Memory B cell (primary cell): ENCODE measurements at places on chromosomes 12 and 14.

- DNase-seq, result no peak
Measured at GRCh38 chr14:76767681-76768656, 6.7 kb downstream of the VASH1 start.

- DNase-seq, result no peak
Measured at GRCh38 chr12:125151284-125151683, 86.0 kb downstream of the AACS start.

DNA sequence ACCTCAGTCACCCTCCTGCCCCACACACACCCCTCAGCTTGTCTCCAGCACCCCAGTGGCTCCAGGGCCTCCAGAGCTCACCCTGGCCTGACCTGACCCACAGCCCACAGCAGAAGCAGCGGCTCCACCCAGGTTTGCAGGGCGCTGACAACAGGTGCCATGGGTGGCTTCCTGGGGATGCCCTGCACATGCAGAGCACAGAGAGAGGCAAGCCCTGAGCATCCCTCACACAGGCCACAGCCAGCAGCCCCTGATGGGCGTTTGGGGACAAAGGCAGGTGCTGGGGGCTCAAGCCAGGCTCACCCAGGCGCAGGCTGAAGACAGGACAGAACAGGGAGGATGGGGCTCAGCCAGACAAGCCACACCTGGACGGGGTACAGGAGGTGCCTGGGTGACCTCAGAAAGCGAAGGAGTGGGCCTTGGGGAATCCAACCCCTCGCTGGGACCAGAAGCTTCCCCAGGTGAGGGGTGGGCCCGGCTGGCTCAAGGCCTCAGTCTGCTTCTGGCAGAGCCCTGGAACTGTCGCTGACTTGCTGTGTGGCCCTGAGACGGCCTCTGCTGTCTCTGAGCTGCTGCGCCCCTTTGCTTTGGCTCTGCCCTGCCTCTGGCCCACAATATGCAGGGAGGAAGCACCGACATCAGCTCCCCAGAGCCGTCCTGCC lies 10.6 kb downstream of the ARL6IP4 start:
- no peak for DNase-seq

DNA sequence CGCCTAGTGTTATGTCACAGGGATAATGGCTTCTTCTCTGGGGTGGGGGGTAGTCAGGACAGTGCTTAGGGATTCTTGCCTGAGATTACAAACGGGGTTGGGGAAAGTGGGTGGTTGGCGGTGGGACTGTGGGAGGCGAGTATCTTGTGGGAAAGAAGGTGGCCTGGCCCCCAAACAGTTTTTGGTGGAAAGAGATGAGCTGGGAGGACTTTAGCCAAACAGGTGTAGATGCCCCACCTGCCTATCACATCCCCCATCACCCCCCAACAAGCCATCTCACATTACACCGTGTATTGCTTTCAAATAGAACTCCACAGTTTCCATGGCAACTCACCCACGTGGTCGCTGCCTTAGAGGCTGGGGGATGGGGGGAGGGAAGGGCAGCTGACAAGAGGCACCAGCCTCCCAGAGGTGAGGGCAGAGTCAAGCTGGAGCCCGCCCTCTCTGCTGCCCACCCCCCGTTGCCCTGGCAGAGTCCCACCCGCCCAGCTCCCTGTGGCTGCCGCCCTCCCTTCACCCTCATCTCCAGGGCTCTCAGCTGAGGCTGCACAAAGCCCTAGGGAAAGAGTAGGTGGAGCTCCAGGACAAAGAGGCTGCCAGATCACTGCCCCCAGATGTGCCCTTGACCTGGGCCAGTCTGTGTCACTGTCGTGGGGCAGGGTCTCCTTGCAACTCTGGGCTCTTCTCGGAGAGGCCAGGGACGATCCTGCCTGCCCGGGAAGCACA lies 98.3 kb downstream of the LRRC74A start:
- no peak for DNase-seq

GRCh38 chr14:69335371-69335771 lies 62.7 kb downstream of the ERH start:
- no peak for DNase-seq

- DNase-seq, result no peak
Measured at GRCh38 chr12:126067626-126068329, 1002.5 kb downstream of the AACS start.

DNA sequence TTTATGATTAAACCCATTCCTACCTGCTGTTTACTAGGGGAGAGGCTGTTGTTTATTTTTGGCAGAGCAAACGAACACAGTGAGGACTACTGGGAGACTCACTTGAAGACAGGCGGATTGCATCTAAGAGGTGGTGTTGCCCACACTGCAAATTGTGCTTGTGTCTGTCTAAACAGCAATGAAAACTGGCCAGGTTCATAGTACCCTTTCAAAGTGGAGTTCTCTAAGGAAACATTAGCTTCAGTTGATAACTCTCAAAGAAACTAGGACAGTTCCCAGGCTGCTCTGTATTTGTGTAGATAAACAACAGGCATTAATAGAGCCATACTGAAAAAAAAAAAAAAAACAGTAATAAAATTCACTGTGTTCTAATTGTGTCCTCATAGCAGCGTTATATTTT lies 466.0 kb upstream of the RGS6 start:
- no peak for DNase-seq

DNA sequence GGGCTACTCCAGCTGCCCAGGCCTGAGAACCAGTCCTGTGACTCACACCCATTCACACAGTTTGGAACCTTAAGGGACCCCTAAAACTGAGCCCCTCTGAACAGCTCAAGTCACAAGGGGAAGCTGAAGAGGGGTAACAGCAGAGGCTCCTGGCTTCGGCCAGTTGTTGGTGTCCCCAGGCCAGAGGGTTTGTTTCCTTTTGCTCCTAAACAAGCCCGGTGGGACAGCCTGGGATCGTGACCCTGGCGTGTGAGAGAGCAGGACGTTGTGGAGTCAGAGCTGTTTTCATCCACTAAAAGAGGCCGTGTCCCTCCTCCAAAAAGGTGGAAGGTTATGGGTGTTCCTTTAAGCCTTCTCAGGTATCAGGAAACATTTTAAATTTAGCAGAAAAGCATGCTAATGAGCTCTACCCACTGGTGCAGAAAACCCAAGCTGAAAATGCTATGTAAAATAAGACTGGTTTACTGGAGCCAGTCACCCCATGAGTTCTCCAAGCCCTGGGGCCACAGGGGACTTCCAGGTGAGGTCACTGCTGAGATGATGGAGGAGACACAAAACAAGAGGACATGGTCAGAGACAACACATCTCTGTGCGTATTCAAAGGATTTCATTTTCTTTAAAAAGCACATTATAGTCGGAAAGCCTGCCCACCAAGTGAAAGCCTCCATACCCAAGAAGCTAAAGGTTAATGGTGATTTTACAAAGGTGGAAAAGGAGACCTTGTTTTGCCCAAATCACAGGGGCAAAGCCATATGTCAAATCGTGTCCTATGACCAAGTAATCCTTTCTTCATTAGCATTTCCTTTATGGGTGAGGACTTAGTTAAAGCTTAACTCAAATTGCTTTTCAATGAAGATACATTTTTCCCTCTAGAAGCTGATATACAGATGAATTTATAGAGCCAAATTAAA lies 14.1 kb downstream of the PRKAB1 start:
- no peak for DNase-seq

GRCh38 chr14:24108336-24108874 lies 6.2 kb upstream of the DCAF11 start:
- no peak for DNase-seq

- no peak for DNase-seq
Measured at GRCh38 chr12:10557329-10557728, 51.6 kb downstream of the EIF2S3B start.

DNA sequence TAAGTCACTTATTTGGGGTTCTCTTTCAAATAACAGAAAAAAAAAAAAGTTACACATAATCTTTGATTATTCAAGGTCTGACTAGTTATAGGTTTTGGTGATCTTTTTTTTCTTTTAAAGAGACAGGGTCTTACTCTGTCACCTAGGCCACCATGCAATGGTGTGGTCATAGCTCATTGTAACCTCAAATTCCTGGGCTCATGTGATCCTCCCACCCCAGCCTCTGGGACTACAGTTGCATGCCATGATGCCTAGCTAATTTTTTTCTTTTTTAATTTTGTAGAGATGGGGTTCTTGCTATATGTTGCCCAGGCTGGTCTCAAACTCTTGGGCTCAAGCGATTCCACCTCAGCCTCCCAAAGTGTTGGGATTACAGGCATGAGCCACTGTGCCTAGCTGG lies 56.5 kb upstream of the CFL2 start:
- DNase-seq, result no peak

DNA sequence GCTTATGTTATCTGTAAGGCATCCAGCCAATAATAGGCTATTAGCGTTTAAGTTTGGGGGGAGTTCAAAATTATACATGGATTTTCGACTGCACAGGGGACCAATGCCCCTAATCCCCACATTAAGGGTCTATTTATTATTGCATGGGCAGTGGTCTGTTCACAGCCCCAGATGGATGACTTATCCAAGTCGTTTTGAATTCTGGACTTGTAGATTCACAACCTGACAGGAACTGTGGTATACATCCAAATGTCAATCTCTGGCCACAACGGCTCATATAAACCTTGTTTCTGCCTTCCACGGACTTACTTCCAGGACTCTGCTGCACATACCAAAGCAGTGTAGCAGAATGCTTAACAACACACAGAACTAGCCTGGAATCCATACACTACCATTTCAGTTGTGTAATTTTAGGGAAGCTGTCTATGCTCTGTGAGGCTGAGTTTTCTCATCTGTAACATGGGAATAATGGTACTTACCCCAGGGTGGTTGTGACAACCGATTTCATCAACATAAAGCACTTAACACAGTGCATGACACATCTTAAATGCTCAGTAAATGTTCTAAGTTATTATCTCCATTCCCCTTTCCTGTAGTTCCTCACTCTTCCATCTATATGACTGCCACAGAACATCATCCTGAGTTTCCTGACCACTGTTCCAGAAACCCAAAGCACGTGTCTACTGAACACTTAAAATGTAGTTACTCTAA lies 3.7 kb downstream of the DDX24 start:
- no peak for DNase-seq

GRCh38 chr14:95808371-95808770 lies 68.3 kb upstream of the TUNAR start:
- DNase-seq, result no peak

- no peak for DNase-seq
Measured at GRCh38 chr12:100265732-100266584, 921 bp downstream of the DEPDC4 start.
